ENCODE measurements at places on chromosomes 4 and X. TPM values are rescaled to one million over a fixed set of nuclear protein-coding genes. Genes with fewer than 3 reads are reported as not detected.

BTC gene
- 1.5 TPM for total RNA-seq

PLAC8 gene
- 0.82 TPM for total RNA-seq

GLA gene
- 15.7 TPM for total RNA-seq

PNMA5 gene
- total RNA-seq, result 0.82 TPM

MSANTD1 gene
- 3.8 TPM for total RNA-seq

YY2 gene
- 3.3 TPM for total RNA-seq

OTUD6A gene
- total RNA-seq, result not detected

ASMT gene
- total RNA-seq, result 0.45 TPM

FBXW7 gene
- total RNA-seq, result 107 TPM

CDKN2AIP gene
- total RNA-seq, result 18.4 TPM

PDGFRA gene
- total RNA-seq, result 70.6 TPM

ASB12 gene
- total RNA-seq, result 0.54 TPM

HSFX2 gene
- 0.54 TPM for total RNA-seq

SLC2A9 gene
- total RNA-seq, result 4.4 TPM

FOXR2 gene
- not detected for total RNA-seq

TECRL gene
- total RNA-seq, result not detected

C4orf17 gene
- total RNA-seq, result not detected

FMR1NB gene
- not detected for total RNA-seq

GC gene
- total RNA-seq, result not detected

KDR gene
- 17.7 TPM for total RNA-seq

FAM200B gene
- total RNA-seq, result 45.4 TPM

ENAM gene
- not detected for total RNA-seq

NXF3 gene
- total RNA-seq, result not detected

STATH gene
- total RNA-seq, result not detected

USP51 gene
- 7.5 TPM for total RNA-seq

CT47B1 gene
- total RNA-seq, result not detected

MAGEA1 gene
- not detected for total RNA-seq

GPR119 gene
- total RNA-seq, result not detected

CT45A2 gene
- not detected for total RNA-seq

PSMD10 gene
- total RNA-seq, result 53.2 TPM

KLB gene
- total RNA-seq, result 0.27 TPM

CFAP99 gene
- 0.45 TPM for total RNA-seq

CPE gene
- 380 TPM for total RNA-seq

CXorf51B gene
- total RNA-seq, result not detected

SLC9B1 gene
- 4.3 TPM for total RNA-seq

SPIN3 gene
- 32.9 TPM for total RNA-seq

GAGE12J gene
- not detected for total RNA-seq

SLC10A7 gene
- 21.1 TPM for total RNA-seq

HPGDS gene
- 3.6 TPM for total RNA-seq

SPRY1 gene
- 29.6 TPM for total RNA-seq

PTTG2 gene
- total RNA-seq, result 1.00 TPM

PDHA2 gene
- total RNA-seq, result not detected

CENPVL3 gene
- 3.9 TPM for total RNA-seq

RRH gene
- 0.64 TPM for total RNA-seq

Data from cerebellum (tissue), 4 donors.